ENCODE measurements at places on chromosomes 1 and 21.

- no peak for DNase-seq
Observed at GRCh38 chr1:10387677-10388386, 11.0 kb upstream of the PGD start.

- no peak for DNase-seq
Observed at GRCh38 chr1:107972391-107973180, 7.6 kb upstream of the VAV3 start.

DNA sequence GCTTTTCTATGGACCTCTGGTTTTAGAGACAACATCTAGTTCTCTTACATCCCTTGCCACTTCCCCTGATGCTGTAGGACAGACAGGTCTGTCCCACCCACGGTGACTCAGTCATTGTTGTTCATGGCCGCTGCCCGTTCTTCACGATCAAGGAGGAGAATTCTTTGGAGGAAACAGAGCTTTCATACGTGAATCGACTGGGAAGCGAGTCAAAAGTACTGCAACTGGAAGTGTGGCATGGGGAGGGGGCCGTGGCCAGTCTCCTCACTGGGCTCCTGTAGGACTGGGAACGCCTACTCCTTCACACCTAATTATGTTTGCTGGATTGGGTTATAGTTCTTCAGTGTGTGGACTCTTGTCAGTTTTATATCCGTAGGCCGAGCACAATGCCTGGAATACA is 4.4 kb upstream of the SLC37A1 start:
- DNase-seq: no peak

- DNase-seq: no peak
Observed at GRCh38 chr1:23899070-23899469, 14.1 kb downstream of the CNR2 start.

DNA sequence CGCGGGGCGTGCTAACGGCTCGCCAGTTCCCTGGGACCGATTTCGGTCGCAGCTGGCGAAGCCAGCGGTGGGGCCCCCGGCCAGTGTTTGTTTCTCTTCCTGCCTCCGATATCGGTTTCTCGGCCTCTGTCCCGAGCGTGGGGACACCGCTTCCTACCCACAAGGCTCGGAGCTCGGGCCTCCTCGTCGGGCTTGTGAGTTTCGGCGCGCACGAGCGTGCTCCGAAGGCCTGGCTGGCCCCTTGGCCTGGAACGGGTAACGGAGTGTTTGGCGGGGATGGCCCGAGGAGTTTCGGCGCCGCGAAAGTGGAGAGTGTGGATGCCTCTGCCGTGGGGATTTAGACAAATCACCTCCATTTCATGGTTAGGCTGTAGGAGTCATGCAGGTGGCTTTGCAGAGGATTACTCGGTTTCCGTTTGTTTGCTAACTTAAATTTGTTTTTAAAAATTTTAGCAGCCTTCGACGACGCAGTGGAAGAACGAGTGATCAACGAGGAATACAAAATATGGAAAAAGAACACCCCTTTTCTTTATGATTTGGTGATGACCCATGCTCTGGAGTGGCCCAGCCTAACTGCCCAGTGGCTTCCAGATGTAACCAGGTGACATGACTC is 559 bp downstream of the RBBP4 start:
- DNase-seq: no peak

GRCh38 chr1:43370564-43370963 is 2.8 kb upstream of the ELOVL1 start:
- DNase-seq: no peak

DNA sequence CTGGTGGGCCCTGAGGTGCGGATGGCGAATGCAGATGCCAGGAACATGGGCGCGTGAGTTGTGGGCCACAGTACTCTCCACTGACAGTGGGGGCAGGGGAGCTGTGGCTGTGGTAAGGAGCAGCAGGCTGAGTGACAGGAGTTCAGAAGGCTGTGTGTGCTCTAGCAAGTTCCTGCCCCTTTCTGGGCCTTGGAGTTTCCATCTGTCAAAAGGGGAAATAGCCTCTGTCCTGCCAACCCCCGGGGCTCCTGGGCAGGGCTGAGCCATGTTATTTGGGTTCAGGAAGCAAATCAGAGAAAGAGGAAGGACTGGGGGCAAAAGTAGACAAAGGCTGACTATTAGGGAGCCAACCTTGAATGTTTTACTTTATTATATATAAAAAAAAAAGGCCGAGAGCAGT is 19.5 kb upstream of the MFN2 start:
- DNase-seq: no peak

GRCh38 chr1:154729031-154729442 is 121.1 kb upstream of the ADAR start:
- no peak for DNase-seq

DNA sequence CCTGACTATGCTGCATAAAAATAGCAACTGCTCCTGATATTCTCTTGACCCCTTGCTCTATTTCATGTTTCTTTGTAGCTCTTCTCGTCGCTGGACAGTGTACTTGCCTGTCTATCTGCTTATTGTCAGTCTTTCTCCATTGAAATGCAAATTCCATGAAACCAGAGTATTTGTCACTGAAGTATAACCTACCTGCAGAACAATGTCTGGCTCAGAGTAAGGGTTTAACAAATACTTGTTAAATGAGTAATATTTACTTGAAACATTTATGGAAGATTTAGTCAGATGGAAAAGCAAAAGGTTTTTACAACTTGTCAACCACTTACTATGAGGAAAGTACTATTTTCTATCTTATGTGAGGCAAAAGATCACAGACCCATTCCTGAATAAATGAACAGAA is 19.9 kb upstream of the ERICH3 start:
- DNase-seq: no peak

DNA sequence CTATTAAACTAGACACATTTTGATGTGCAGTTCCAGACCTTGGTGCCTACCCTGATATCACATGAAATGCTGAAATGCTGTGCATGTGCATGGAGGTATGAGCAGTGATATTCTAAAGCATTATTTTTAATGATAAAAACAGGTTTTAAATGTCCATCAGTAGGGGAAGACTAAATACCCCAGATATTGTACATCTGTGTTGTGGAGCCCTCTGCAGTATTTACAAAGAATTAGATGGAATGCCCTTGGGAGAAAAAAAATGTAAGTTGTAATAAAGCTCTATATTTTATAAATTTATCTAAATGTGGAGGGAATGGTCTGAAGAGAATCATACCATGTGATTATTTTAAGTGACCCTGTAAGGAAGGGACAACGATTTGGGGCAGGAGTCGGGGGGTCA is 39.1 kb upstream of the IGSF5 start:
- no peak for DNase-seq

- DNase-seq: no peak
Observed at GRCh38 chr1:171195767-171196166, 10.7 kb downstream of the FMO2 start.

DNA sequence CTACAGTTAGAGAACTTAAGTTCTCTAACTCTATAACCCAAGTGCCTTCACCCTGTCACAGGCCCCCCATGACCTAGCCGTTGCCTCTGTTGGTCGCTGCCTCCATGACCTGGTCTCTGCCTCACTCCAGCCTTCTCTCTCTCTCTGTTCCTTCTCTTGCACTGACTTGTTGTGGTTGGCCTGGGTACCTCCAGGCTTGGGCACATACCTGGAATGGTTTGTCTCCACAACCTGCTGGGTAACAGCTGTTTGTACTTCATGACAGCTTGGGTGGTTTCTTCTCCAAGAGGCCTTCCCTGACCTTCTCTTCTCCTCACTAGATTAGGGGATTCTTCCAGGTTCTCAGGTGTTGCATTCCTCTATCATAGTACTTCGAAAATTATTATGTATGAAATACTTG is 371.6 kb upstream of the USP24 start:
- no peak for DNase-seq

DNA sequence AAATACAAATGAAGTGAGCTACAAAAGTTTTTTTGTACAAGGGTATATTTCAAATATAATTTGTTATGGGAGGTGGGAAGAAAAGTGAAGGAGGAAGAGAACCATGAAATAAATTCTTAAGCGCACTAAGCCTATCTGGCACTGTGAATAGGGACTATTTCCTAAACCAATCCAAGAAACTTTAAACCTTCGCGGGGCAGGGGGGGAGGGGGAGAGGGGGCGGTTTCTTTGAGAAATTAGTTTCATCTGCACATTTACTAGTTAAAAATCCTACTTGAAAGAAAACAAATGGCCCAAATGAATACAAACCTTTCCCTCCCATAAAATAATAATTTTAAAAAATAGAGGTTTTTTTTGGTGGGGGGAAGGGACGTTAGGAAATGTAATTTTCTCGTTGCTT is 364 bp downstream of the GOLPH3L start:
- no peak for DNase-seq

- no peak for DNase-seq
Observed at GRCh38 chr1:232899268-232899667, 51.1 kb upstream of the NTPCR start.

DNA sequence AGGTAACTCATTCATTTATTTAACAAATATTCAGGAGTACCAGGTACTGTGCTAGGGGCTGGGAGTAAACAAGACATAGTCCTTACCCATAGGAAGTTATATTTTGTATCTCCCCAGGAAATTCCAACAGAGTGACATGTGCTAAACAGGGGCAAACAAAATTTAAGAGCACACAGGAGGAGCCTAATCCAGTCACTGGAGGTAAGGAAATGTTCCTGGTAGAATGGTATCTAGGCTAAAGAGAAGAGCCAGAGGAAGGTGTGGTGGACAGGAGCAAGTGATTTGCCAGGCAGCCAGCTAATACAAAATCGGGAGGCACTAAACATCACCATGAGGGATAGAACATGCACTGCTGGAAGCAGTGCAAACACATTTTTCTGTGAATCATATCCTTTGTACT is 10.4 kb downstream of the TEX38 start:
- no peak for DNase-seq

DNA sequence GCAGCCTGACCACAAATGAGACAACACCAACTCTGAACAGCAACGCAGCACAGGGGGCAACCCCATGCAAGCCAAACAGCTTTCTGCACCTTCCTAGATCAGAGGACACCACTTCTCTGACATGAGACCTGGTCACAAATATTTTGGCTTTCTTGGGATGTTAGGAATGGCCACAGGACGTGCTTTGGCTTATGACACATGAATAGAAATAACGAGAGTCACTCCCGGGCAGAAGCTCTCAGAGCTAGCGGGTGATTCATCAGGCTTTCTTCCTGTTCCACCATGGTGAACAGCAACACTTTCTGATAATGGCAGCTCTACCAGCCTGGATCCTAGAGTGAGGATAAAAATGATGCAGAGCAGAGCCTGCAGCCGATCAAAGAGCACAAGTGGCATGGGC is 39.4 kb downstream of the PAFAH2 start:
- no peak for DNase-seq

DNA sequence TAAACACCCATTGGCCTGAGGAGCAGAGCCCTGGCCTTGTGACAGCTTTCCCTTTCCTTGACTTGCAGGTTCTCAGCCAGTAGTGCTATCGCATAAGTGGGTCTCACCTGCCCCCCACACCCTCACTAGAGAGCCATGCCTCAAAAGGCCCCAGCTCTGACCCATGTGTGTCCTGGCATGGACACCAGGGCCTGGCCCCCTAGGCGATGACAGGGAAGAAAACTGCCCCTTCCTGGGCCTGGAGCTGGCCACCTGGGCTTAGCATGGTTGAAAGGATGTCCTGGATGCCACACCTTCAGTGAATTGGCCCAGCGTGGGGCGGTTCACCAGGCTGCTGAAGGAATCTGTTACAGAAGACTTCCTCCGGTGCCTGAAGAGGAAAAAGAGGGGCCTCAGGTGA is 18.5 kb downstream of the TTC39A start:
- DNase-seq: no peak

GRCh38 chr1:19643602-19644394 is at the start of gene NBL1:
TSS of gene NBL1 (plus strand) at chr1:19644311. CDS start at chr1:19655031, 10,720 bp downstream.
- DNase-seq: peak; percentile 42
